ENCODE measurements at places on chromosomes 3 and 15.

- DNase-seq, result no peak
Measured at GRCh38 chr15:51170882-51171633, 76.4 kb upstream of the TNFAIP8L3 start.

GRCh38 chr3:6551165-6551564 is 309.8 kb upstream of the GRM7 start:
- no peak for DNase-seq

DNA sequence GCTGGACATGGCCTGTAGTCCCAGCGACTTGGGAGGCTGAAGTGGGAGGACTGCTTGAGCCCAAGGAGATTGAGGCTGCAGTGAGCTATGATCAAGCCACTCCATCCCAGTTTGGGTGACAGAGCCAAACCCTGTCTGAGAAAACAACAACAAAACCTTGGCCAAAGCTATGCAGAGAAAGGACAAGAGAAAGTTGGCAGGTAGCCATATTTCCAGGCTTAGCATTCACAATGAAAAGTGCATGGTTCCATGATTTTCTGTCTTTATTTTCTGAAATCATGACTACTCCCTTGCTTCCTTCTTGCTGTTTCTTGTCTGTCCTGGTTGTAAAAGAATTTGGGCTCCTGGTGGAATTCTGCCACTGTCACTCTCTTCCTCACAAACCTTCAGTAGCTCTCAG is 284.6 kb upstream of the C2CD4B start:
- no peak for DNase-seq

- no peak for DNase-seq
Measured at GRCh38 chr3:123262868-123263267, 61.1 kb downstream of the SEC22A start.

DNA sequence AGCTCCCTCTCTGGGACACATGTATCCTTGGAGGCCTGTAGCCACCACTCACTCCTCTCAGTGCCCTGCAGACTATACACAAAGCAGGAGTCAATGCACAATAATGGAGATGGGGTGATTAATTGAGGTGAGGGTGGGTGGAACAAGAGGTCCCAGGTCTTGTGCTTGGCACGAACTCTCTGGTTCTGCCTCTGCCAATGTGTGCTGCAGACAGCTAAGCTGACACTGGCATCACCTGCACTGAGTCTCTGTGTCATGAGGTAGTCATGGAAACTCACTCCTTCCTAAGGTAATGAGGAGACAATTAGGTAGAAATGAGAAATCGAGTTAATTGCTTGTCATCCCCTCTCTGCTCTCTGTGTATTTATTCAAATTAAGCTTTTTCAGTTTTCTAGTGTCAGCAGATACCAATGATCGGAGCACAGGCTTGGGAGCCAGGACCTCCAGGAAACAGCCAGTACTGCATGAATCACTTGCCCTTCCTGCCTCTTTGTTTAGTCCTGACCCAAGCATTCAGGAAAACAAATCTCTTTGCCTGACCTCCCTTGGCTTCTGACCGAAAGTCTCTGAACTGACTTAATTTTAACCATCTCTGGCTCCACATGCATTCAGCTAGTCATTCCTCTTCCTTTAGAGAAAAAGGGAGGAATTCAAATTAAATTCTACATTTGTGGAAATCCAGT is 56.7 kb downstream of the DRD3 start:
- peak; percentile 26 for DNase-seq

DNA sequence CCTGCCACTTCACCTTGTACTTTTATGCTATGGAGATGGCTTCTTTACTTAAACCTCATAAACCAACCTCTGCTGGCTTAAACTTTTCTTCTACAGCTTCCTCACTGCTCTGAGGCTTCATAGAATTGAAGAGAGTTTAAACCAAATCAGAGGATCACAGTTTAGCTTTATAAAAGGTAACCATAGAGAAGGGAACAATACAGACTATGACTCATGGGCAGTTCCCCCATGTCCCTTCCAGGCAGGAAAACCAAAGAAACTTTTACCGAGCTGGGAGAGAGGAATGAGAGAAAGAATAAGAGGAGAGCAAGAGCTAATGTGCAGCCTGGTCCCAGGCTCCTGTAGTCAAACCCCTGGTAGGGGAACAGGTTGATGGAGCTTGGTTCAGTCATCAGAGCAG is 53.9 kb upstream of the NEDD4 start:
- DNase-seq, result no peak

DNA sequence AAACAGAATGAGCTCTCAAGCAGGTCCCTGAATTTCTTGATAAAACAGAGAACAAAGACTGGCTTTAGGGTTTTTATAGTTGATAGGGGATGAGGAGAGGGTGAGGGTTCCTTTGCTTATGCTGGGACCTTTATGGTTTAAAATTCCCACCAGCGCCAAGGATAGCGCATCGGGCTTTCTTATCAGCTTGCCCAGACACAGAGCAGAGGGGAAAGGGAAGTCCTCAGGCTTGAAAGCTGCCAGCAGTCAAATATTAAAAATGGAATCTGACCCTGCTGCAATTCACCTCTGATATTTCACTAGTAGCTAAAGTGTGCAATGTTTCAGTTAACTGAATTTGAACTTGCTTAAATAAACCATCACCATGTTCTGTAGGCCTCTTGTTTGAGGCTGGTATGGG is 55.0 kb upstream of the EPHA3 start:
- no peak for DNase-seq

- no peak for DNase-seq
Measured at GRCh38 chr15:101675015-101675414, 22.8 kb upstream of the TM2D3 start.

GRCh38 chr3:37611771-37612170 is 249.9 kb upstream of the CTDSPL start:
- no peak for DNase-seq

DNA sequence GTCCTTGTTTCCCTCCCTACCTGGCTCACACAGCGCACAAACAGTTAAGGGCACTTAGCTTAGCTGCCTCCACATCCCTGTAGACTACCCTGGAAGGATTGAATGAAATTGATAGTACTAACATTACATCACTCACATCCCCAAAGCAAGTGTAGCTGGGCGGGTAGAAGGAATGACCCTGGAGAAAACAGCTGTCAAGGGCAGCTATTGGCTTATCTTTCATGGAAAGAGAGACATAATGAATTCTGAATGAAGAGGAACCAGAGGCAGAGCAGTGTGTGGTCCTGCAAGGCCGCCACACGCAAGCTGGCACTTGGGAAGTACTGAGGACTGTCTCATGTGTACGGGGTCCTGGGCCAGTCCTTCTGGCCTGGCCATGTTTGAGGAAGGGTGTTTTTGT is 369.6 kb upstream of the RGMA start:
- DNase-seq, result no peak

DNA sequence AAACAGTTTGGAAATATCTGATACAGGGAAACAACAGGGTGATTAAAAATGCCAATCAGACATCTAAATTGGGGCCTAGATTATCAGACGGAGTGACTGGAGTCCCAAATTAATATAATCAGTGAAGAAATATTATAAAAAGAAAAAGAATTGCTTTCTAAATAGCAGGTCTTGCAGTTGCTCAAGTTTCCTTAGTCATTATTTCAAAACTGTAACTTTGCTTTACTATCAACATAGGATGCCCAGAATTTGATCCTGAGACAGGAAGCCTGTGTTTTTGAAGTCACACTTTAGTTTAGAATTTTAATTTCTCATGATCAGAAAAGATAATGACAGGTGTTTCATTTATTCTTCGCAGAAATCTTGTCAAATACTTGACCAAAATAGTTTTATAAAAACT is 105.9 kb downstream of the IL1RAP start:
- no peak for DNase-seq

- no peak for DNase-seq
Measured at GRCh38 chr3:129040039-129040336, 20.6 kb upstream of the GP9 start.

- DNase-seq, result no peak
Measured at GRCh38 chr3:197482001-197482400, 73.8 kb downstream of the BDH1 start.

- DNase-seq, result no peak
Measured at GRCh38 chr15:66866656-66867055, 164.6 kb downstream of the SMAD6 start.

GRCh38 chr3:194757647-194758061 is 72.0 kb downstream of the FAM43A start:
- DNase-seq, result no peak

- DNase-seq, result no peak
Measured at GRCh38 chr3:126493739-126494138, 18.0 kb upstream of the ZXDC start.

DNA sequence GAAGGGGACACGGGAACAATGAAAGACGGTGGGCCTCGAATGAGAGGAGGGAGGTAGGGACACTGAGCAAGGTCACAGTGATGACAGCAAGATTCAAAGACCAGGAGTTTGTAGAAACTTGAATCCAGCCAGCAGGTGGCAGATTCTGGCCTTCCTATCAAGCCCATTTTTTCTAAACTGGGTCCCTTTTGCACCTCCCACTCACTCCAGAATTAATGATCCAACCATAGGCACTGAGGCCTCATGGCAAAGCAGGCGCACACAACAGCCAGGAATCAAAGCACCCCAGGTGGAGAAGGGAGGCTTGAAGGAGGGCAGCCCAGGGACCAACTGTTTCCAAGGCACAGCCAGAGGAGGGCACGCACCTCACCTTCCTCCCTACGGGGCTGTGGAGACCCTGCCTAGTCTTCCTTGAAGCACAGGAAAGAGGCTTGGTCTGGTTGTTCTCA is 90.2 kb downstream of the ANP32A start:
- peak; percentile 10 for DNase-seq

GRCh38 chr3:98326945-98327344 is 26.7 kb upstream of the OR5K4 start:
- no peak for DNase-seq

DNA sequence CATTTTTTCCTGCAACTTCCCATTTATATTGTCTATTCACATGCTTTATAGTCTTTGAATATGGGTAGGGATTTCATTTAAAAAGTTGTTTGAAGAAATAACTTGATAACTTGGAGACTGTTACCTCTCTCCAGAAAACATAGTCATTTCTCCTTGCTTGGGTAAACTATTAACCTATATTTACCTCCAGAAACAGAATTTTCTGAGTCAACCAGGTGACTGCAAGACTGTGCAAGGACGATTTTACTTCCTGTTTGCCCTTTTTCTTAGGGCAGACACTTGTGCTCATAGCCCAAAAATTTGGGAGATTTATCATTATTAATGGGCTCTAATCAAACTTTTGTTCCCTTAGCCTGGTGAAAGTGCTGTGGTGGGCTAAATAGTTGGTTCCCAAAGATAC is 14.3 kb upstream of the MOBP start:
- DNase-seq, result no peak
